ENCODE measurements at places on chromosomes 11 and 22.

GRCh38 chr11:93005239-93005638 is 35.8 kb downstream of the MTNR1B start:
- peak; percentile 36 for DNase-seq

DNA sequence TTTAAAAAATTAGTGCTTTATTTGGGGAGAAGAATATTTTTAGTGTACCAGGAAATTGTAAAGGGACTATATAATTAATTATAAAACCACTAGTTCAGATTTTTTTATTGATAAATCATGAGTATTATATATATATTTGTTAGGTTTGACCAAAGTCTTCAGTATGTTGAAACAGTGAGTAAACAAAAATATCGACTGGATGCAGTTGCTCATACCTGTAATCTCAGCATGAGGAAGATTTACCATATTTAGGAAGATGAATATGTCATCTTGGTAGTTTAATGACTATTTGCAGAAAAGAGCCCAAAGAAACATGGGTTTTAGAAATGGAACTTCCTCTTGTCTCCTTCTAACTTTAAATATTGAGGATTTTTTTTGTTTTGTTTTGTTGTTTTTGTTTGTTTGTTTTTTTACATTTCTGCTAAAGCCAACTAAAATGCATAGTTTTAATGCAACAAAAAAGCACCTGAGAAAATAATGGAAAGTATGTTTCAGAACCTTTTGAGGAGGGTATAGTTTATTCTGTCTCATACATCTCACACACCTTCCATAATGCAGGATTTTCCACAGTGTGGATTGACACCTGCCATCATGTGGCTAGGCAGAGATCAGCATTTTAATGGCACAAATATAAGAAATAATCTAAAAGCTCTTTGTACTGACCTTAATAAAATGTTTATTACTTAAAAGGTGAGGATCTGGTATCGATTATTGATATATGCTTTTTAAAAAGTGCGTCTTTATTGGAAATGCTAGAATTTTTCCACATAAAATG is 114.3 kb downstream of the ARHGAP42 start:
- DNase-seq: no peak

- DNase-seq: no peak
Observed at GRCh38 chr11:7610393-7610792, 62.9 kb downstream of the CYB5R2 start.

DNA sequence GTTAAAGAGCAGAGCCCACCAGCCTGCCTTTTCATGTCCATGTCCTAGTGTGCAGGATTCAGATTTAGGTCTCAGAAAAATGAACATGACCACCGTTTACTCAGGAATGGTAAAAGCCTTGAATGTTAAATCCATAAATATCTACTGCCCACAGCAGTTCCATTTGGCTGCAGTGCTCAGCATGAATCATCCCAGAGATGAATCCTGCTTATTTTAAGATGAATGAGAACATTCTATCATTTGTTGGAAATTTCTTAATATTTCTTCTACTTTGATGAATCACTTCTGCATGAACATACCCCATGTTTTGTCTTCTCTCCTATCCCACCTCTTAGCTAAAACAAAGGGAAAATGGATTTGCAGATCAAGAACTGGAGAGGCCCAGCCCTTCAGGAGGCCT is 47.5 kb upstream of the AQP11 start:
- DNase-seq: peak; percentile 53

- DNase-seq: no peak
Observed at GRCh38 chr11:70669281-70669680, 271.0 kb downstream of the CTTN start.

DNA sequence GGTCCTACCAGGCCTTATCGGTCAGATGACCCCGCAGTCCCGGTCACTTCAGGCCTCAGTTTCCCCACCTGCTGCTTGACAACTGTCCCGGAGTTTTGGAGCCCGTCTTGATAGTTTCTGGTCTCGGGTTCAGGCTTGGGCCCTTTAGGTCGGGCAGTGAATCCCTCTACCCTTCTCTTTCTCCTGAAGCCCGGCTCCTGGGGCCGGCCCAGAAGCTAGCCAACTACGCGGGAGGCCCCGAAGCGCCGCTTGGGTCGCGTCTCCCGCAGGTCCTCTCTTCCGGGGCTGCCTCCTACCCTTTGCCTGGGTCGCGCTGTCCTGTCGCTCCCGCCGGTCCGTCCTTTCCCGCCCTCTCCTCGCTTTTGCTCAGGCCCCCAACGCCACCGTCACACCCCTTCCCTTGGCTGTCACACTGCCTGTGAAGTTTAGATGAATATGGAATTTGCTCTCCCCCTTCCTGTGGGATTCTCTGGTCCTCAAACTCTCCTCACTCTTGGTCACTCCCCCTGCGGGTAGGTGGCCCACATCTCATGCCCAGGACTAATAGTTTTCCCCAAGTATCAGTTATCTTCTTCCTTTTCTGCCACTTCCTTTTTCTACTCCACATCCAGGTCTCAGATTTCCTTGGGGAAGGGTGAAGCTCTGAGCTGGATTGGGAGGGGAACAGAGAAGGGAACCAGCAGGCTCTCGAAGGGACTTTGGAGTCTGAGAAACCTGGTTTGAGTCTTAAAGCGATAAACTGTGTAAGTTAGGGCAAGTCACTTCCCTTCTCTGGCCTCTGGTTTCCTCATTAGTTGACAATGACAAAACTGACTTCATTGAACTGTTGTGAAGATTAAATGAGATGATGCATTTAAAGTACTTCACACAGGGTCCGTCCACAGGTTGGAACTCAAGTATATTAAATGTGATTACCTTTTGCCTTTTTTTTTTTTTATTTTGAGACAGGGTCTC is 790 bp downstream of the RAB1B start:
- peak; percentile 40 for DNase-seq

GRCh38 chr11:65796726-65797601 is 10.1 kb downstream of the OVOL1 start:
- DNase-seq: no peak

DNA sequence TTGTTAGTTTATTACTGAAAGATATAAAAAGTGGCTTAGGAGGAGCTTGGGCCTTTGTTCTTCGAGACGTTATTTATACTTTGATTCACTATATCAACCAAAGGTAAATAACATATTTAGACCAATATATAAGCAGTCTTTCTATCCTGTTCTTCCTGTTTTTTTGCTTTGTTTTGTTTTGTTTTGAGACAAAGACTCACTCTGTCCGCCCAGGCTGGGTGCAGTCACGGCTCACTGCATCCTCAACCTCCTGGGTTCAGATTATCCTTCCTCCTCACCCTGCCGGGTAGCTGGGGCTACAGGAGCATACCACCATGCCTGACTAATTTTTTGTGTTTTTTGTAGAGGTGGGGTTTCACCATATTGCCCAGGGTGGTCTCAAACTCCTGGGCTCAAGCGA is 66.8 kb downstream of the ATM start:
- no peak for DNase-seq

- DNase-seq: no peak
Observed at GRCh38 chr11:122649116-122649515, 6.4 kb upstream of the UBASH3B start.

DNA sequence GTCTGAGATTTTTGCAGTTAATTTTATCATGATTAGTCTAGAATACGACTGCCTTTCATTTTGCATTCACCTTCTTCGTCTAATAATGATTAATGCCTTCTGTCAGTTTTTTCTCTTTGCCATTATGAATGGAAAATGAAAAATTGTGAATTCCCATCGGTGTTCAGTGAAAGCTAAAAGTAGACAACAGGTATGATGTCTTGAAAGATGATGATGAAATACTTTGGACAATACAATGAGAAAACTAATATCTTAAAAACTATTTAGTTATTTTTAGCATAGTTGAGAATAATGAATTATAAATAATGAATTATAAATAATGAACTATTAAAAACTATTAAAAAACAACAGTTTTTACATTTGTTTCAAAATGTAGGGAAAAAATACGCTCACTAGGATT is 5.0 kb downstream of the C11orf58 start:
- no peak for DNase-seq

GRCh38 chr22:36505998-36506635 is 723 bp downstream of the FOXRED2 start:
- no peak for DNase-seq

DNA sequence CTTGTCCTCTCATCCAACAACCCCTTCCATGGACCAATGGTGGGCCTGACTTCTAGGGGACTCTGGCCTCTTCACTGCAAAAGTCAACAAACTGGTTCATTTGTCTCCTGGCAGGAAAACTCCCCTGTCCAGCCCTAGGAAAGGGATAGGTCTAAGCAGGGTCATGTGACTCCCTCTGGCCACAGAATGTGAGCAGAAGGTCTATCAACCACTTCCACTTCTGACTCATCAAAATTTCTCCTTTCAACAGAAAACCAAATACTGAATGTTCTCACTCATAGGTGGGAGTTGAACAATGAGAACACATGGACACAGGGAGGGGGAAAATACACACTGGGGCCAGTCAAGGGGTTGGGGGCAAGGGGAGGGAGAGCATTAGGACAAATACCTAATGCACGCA is 1.3 kb upstream of the ISX start:
- no peak for DNase-seq

- no peak for DNase-seq
Observed at GRCh38 chr11:72758690-72759389, 6.6 kb upstream of the ARAP1 start.

- peak; percentile 65 for DNase-seq
Observed at GRCh38 chr11:126348806-126349582, 6.5 kb upstream of the ST3GAL4 start.

DNA sequence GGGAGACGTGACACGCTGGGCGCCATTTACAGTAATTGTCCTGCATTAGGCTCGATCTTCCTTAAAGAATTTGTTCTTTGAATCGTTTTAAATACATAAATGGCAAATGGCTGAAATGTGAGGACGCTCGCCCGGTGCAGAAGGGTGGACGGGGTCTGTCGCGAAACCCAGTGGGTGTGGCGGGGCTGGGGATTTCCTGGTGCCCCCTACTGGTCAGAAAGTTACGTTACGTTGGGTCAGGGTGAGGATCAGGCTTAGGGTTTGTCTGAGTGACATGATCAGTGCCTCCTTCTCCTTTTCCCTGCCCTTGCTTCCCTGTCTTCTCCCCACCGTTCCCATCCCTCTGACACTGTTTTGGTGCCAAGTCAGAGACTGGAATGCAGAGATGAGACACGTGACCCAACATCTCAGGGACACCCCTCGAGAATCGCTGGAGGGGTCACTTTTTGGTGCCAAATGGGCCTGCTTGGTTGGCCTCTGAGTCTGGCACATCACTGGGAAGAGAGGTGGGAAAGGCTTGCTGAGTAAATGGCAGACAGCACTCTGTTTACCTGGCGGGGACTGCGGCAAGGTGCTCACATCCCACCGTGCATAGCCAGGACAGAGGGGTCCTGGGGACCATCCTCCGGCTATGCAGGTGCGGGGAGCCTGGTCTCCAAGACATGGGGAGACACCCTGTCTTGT is 1107.6 kb downstream of the BRD1 start:
- no peak for DNase-seq

GRCh38 chr11:117175781-117176180 is 2.8 kb upstream of the SIDT2 start:
- no peak for DNase-seq

DNA sequence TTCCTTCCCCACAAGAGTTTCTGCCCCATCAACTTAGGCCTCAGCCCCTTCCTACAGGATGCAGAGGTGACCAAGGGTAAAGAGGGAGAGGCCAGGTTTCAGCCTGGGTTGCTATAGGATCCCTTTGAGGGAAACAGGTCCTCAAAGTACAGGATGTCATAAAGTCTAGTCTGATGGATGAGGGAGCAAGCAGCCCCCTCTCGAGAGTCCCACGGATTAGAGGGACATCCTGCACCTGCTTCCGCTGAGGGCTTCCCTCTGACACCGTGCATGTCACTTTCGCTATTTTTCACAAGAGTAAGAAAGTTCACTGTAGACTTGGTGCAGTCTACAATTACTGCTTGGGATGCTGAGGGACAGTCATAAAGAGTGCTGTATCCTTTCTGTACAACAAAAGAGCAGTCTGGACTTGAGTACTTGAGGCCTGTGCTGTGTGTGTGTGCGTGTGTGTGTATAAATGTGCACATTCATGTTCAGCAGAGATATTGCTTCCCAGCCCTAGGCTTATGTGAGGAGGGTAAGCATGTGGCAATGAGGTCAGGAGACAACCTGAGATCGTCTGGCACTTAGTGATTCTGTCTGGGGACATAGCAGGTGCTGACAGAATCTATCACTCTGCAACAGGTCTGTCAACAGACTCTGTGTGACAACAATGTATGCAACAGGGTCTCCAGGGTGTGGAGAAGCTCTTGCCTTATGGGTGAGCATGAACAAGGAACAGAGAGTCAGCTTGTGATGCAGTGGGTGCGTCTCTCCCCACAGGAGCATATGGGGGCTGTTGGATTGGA is 18.0 kb upstream of the CHST1 start:
- no peak for DNase-seq

- peak; percentile 66 for DNase-seq
Observed at GRCh38 chr11:130908770-130909625, 7.3 kb downstream of the SNX19 start.

GRCh38 chr11:112624431-112624830 is 336.8 kb upstream of the NCAM1 start:
- no peak for DNase-seq

DNA sequence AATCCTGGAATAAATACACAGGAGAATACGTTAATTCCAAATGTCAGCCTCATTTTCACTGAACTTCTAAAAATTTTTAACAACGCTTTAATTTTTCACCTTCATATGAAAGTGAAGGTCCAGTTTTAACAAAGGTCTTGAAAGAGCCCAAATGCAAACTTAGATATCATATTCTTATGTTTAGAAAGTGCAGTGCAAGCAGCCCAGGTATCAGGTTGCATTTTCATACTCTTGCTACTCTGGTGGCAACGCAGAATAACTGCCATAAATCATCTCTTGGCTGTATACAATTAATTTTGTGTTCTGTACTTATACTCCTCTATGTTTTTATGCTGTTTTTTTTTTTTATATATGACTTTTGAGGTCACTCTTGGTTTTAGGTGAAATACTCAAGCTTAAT is 496.7 kb upstream of the ARHGAP42 start:
- no peak for DNase-seq

GRCh38 chr11:36718451-36718850 is 120.4 kb upstream of the RAG2 start:
- no peak for DNase-seq

- DNase-seq: no peak
Observed at GRCh38 chr11:405323-405953, 9.4 kb downstream of the SIGIRR start.

DNA sequence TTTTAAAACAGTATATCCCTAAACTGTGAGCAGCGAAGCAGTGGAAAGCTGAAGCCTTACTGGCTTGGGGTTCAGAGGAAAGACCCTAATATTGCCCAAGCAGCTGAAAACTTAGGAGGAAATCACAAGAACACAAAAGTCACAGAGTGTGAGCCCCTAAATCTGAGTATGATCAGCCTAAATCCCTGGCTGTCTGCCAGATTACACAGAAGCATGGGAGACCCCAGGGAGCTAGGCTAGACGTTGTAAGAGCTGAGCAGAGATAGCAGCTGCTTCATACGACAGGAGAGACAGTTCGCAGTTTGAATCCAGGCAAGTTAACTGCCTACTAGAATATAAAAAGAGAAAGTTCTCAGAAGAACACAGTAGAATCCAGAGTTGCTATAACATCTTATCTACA is 81.2 kb downstream of the PACS1 start:
- no peak for DNase-seq

GRCh38 chr11:67119585-67120391 is 725 bp downstream of the KDM2A start:
- peak; percentile 45 for DNase-seq

GRCh38 chr22:43239193-43239780 is 52.4 kb upstream of the TTLL12 start:
- DNase-seq: no peak

GRCh38 chr11:4610258-4610935 is 2.4 kb upstream of the TRIM68 start:
- DNase-seq: peak; percentile 44
